ENCODE measurements at places on chromosomes 12 and 14.

DNA sequence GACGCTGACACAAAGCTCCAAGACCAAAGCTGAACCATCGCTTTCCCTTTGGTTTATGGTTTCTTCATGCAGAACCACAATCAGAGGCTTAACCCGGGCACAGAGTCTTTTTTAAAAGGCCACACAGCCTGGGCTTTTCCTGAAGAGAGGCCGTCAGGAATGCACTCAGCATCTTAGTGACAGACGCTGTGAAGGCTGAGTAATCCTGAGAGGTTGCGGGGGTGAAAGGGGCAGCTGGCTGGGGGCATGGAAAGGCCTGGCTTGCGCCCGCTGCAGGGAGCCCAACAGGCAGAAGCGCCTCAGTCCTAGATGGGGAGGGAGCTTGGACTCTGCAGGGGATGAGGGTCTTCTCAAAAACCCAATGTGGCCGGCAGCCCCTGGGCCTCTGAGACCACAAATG is 13.6 kb downstream of the CTDSP2 start:
- DNase-seq, result no peak

DNA sequence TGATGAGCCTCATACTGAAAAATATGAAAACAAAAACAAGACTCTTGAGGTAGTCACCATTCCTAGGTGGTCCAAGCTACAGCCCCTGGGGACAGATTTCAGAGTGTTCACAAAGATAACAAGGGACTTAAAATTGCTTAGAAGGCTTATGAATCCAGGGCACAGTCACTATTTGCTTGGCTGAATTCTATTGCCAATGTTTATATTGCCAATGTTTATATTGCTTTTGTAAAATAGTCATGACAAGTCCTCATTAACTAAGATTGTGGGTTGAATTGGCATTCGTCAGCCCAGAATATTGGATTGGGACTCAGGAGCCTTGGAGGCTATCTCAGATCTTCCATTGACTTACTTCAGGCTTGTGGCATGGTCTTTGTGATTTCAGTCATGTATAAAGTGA is 6.4 kb downstream of the TMEM117 start:
- no peak for DNase-seq

GRCh38 chr14:62071039-62071438 is 308.8 kb downstream of the SNAPC1 start:
- DNase-seq, result no peak

- DNase-seq, result no peak
Measured at GRCh38 chr12:49489720-49490119, 49.1 kb upstream of the KCNH3 start.

DNA sequence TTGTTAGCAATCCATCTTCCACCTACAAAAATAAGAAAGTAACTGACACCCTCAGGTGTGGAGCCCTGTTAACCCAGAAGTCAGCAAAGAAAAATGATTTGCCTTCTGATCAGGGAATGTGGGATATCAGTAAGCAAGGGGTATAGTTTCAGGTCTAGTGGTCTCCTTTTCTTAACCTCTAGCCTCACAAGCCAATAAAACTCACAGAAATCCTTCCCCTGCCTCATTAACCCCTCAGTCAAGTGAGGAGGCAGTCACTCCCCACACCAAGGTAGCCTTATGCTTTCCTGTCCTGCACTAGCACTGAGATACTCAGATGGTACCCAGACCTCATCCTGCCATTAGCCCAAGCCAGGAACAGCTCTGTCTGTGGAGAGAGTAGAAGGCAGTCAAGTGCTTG is 103.4 kb upstream of the VASH1 start:
- no peak for DNase-seq

- DNase-seq, result no peak
Measured at GRCh38 chr14:100421756-100422470, 98.8 kb downstream of the SLC25A47 start.

- DNase-seq, result no peak
Measured at GRCh38 chr12:77042833-77043232, 22.5 kb downstream of the E2F7 start.

DNA sequence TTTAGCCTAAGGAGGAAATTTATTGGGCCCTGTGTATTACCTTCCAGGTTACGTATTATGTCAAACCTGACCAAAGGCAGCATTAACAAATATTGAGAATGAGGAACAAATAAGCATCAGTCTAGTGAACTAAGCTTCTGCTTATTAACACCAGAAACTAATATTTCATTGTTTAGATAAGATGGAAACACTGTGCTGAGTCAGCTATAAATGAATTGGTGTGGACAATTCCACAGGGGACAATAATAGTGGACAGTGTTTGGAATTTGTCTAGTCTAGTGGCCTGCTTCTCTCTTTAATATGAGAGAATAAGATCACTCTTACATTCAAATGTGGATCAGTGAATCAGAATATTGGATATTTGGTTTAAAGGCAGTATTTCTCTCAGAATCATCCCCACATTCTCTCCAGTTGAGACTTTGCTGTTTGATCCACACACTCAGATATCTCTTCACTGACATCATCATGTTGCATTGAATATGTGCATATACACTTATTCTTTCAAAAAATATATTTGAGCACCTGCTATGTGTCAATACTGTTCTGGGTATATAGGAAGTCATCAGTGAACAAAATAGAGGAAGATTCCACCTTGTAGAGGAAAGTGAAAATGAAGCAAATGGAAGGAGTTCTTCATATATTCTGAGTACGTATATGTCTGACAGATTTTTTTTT is 136.3 kb downstream of the DIO2 start:
- DNase-seq, result no peak

- no peak for DNase-seq
Measured at GRCh38 chr12:106601496-106601895, 18.7 kb downstream of the RFX4 start.

GRCh38 chr12:125853670-125854069 is 788.4 kb downstream of the AACS start:
- no peak for DNase-seq

DNA sequence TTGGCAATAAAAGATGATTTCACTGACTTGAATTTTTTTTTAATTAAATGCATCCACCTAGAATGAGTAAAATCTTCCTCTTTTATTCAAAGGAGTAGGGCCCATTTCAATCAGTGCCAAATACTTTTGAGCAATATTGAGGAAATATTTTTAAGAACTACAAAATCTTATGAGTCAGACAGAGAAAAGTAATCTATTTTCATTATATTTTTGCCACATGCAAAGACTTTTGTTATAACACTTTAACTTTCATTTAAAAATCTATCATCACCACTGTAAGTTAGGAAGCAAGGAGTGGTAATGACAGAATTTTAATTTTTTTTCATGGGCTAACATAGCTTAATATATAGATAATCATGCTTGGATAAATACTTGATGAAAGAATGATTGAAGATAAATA is 345.2 kb upstream of the KITLG start:
- DNase-seq, result no peak

DNA sequence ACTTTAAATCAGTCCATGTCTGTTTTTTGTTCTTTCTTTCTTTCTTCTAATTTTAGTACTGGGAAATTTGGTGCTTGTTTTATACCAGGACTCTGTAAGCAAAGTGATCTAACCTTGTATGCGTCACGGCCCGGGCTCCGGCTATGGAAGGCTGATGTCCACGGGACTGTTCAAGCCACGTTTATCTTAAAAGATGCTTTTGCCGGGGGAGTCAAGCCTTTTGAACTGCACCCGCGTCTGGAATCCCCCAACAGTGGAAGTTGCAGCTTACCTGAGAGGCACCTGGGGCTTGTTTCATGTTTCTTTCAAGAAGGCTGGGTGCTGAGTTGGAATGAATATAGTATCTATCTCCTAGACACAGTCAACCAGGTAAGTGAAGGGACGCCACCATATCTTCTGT is 62.2 kb downstream of the TECPR2 start:
- no peak for DNase-seq

DNA sequence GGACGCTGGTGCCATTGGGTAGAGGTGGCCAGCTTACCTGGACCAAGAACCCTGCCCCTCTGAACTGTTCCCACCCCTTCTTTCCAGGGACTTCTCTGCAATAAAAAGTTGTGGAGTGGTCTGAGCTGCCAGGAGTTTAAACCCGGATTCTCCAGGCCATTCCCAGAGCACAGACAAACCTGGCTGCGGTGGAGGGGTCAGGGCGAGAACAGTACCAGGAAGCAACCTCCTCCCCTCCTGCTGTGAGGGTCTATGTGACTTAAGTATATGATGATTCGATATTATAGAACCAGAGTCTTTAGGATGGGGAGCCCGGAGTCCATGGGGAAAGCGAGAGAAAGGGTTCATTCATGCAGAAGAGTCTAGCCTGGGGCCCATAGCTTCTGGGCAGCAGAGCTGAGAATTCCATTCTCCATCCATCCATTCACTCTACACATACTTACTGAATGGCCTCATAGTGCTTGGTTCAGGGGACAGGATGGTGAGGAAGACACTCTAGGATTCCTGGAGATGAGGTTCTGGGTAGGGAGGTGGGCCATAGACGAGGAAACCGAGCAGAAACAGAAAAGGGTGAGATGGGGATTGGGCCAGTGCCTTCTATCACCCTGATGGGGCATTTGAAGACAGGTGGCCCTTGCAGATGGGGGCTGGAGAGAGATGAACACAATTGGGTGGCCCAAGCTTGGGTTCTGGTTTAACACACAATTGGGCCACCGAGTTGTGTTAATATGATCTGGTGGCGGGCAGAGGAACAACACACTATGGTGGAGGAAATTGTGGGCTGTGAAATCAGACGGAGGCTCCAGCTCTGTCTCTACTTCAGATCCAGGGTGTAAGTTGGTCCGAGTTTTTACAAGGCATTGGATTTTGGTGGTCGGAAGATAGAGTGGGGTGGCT is 5.2 kb downstream of the KRT86 start:
- no peak for DNase-seq

GRCh38 chr14:93712079-93712837 is 76.0 kb downstream of the PRIMA1 start:
- DNase-seq, result no peak

DNA sequence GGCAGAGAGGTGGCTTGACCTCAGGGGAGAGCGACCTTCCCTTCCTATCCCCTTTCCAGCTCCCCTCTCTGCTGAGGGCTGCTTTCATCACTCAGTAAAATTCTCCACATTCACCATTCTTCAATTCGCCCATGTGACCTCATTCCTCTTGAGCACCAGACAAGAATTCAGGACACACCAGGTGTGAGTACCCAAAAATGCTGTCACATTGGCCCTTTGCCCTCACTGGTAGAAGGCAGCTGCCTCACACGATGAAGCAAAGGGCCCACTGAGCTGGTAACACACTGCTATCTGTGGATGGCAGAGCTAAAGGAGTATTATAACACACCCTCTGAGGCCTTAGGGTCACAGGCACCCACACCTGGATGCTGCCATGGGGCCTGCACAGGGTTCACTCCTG is 59.7 kb downstream of the SSH1 start:
- no peak for DNase-seq

GRCh38 chr12:53200107-53200457 is 7.0 kb downstream of the ITGB7 start:
- DNase-seq, result no peak

- DNase-seq, result no peak
Measured at GRCh38 chr12:91144053-91144452, 32.8 kb upstream of the LUM start.

GRCh38 chr14:68547305-68548193 is 245.3 kb downstream of the ZFP36L1 start:
- DNase-seq, result no peak

GRCh38 chr14:78985668-78986381 is 815.7 kb downstream of the NRXN3 start:
- no peak for DNase-seq

- DNase-seq, result no peak
Measured at GRCh38 chr12:117803001-117803400, 165.8 kb downstream of the KSR2 start.

DNA sequence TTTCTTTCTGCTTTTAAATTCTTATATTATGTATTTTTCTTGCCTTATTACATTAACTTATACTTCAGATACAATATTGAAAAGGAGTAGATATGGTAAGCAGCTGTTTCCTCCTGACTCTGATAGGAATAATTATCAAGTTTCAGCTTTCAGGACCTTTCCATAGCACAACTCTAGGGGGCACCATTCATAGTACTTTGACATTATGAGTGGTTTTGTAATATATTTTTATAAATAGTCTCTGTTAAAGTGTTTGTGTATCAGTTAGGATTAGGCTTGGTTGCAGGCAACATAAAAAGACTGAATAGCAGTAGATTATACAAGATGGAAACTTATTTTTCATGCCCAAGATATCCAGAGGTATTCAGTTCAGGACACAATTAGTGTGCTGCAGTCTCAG is 27.9 kb upstream of the PARP11 start:
- no peak for DNase-seq

DNA sequence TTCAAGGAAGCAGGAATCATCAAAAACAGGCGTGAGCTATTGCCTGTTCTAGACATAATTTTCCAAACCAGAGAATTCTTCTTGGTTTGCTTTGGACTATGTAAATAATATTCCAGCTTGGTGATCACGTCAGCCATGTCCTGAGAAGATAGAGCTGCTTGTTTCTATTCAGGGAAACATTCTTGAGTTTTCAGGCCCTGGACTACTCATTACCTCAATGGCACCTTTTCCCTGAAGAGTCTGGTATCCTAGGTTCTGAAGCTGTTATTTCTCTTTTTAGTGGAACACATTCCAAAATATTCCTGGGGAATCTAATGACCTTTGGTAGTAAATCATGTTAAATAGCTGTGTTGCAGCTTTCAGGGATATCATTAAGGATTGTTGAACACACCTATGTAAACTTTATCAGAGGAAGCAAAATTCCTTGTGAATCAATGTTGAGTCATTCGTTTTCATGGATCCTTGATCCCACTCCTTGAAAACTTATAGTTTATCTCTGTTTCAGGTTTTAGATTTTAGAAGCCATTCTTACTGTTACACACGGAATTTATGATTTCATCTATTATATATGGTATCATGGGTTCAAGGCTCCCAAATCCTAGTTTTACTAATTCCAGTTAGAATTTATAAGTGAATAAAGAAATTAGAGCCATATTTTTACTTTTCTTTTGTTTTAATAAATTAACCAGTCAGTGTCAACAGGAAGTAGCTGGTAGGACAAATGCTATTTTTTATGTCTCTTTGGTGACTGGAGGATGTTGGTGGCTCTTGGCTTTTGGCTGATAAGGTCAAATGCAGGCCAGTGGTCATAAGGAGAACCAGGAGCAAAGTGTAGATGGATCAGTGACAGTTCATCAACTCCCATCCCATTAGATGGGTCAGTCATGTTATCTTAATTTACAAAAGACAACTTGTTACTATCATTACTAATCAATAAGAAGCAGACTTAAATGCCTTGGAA is 380.1 kb downstream of the ZFP36L1 start:
- DNase-seq, result no peak

GRCh38 chr14:31283578-31284252 is 76.1 kb upstream of the HECTD1 start:
- DNase-seq, result peak; percentile 66

GRCh38 chr12:13940335-13940865 is 41.0 kb downstream of the GRIN2B start:
- no peak for DNase-seq

DNA sequence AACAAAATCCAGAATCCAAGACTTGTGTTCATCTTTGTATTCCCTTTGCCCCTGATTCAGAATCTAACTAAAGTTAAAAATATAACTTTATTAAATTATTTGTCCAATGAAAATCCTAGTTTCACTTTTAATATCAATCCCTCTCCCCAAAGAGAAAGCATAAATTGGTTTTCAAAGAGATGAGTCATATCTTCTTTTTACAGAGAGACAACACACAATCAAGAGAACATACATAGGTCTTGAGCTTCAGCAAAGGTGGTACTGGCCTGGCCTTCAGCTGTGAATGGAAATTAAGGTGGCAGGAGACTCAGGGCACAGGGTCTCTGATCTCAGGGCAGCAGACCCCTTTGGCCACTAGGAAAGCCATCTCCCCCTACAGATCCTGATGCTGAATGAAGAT is 4.3 kb upstream of the ASCL1 start:
- no peak for DNase-seq

Measured in suppressor macrophage (primary cell).